MV-4-11 (cell line): ENCODE measurements at places on chromosomes 11 and 22.

DNA sequence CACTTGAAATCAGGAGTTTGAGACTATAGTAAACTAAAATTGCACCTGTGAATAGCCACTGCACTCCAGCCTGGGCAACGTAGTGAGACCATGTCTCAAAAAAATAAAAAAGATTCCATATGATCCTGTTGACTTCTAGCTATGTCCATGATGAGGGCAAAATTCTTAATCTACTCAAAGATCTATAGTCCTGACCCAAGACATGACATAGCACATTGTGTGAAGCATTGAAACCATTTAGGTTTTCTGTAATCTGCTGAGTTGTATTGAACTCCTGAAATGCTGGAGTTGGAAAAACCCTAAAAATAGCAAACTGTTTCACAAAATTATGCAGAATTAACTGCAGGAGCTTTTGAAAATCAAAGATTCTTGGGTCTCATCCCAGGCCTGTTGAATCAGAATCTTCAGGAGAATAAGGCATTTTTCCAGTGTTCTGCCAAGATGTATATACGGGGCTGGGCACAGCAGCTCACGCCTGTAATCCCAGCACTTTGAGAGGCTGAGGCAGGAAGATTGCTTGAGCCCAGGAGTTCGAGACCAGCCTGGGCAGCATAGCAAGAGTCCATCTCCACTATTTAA is 29.8 kb upstream of the LDHA start:
- DNase-seq, result no peak

DNA sequence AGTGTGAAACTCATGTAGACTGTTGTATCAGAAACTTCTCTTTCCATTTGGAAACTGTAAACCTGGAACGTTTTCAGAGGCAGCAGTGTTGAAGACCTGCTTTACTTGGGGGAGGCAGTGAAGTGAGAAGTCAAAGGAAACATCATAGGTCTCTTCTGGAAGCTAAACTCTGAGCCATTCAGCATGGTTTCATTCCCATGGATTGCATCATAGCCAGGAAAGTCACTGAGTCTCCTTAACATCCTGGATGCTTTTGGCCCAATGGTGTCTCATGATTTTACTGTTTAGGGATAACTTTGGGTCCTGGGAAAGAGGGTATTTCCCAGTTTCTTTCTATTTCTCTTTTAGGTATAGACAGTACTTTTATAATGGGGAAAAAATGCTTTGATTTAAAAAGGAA is 153.2 kb upstream of the E2F8 start:
- DNase-seq, result no peak

- no peak for DNase-seq
These were observed 131.9 kb downstream of the WNT7B start for GRCh38 chr22:45845076-45845487.

GRCh38 chr22:50204571-50204970 is 3.8 kb downstream of the SELENOO start:
- no peak for DNase-seq

DNA sequence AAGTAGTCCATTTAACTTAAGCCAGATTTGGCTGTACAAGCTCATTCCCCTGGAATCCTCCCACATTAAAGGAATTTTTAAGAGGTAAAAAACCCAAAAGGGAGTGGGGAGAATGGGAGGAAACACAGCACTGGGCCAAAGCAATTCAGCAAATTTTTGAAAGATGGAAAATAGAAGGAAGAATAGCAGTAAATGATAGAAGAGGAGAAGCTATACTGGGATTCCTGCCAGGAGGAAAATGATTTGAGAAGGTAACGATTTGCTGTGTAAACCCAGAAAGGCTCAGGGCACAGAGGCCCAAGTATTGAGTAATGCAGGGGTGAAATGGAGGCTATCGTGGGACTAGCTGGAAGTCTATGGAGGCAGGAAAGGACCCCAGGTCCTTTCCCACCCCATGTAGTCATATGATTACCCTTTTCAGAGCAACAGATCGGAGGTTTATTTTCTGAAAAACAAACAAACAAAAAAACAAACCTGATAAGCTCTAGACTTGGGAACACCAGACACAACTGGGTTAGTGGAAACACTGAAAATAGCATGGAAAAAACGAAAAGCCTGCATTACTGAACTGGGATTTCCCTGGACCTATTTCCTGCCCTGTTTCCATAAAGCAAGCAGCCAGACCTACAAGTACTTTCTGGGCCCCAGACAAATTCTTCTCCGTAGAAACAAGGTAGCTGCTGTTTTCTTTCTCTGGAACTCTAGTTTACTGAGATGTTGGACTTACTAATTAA is 140.0 kb downstream of the SWAP70 start:
- no peak for DNase-seq

GRCh38 chr11:78920329-78920728 is 345.7 kb upstream of the NARS2 start:
- DNase-seq, result no peak

- DNase-seq, result peak; percentile 55
These were observed 379 bp upstream of the SLC3A2 start for GRCh38 chr11:62880231-62880802.

- no peak for DNase-seq
These were observed 1.2 kb upstream of the MIOX start for GRCh38 chr22:50485221-50486131.

GRCh38 chr11:75439495-75440120 is 6.6 kb upstream of the KLHL35 start:
- DNase-seq, result no peak

- DNase-seq, result no peak
These were observed 15.0 kb upstream of the WT1 start for GRCh38 chr11:32450372-32450771.

DNA sequence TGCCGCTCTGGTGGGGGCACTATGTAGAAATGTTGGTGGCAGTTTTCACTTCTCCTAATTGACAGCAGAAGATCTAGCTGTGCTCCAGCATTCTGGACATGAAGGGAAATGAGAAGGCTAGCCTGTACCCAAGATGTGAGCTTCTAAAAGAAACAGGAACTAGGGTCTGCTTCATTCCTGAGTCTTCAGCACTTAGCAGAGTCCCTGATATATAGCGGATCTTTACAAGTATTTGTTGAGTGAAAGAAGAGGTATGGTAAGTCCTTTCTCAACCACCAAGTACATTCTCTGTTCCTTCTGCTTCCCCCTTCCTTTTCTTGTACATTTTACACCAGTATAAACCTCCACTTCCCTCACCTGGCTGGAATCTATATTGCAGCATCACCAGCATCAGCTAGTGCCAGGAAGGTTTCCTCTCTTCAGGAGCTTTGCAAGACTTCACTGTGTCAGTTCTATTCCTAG is 408.3 kb upstream of the CADM1 start:
- DNase-seq, result peak; percentile 98

GRCh38 chr11:100991541-100991940 is 138.1 kb downstream of the PGR start:
- DNase-seq, result peak; percentile 3

- DNase-seq, result no peak
These were observed 31.5 kb upstream of the TSPAN18 start for GRCh38 chr11:44695169-44695833.

DNA sequence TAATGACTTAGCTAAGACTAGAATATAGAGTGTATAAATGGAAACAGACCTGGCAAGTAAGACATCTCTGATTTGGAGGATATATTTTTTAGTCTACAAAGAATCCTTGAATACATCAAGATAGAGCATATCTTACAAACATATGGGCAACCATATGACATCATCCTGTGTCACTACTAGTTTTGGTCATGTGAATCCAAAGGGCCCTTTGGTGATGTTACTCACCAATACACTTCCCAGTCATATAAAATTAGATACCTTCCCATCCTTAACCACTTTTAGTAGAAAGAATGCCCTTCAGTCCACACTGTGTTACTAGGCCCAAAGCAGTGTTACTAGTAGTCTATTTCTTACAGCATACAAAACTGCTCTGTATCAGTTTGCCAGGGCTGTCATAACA is 31.6 kb downstream of the GRIA4 start:
- DNase-seq, result no peak

DNA sequence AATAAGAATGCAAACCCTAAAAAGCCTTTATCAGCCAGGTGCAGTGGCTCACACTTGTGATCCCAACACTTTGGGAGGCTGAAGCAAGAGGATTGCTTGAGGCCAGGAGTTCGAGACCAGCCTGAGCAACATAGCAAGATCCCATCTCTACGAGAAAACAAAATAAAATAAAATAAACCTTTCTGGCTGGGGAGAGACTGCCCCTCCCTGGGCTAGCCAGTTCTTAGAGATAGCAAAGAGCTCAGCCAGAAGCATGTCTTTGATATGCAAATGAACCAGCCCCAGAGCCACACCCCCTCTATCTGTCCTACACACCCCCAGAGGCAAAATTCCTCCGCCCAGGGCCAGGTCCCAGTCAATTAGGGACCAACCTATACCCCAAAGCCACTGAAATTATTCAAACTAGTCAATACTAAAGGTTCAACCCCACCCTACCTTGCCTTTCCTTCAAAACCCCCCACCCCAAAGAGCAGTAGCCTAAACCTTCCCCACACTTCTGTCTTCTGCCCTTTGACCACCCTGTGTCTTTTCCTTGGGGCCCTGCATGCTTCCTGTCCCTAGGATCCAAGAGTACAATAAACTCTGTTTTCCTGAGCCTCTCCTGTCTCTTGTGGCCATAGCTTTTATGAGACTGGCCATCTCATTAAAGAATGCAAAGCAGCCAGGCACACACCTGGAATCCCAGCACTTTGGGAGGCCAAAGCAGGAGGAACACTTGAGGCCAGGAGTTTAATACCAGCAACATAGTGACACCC is 37.3 kb upstream of the CXCR5 start:
- no peak for DNase-seq

DNA sequence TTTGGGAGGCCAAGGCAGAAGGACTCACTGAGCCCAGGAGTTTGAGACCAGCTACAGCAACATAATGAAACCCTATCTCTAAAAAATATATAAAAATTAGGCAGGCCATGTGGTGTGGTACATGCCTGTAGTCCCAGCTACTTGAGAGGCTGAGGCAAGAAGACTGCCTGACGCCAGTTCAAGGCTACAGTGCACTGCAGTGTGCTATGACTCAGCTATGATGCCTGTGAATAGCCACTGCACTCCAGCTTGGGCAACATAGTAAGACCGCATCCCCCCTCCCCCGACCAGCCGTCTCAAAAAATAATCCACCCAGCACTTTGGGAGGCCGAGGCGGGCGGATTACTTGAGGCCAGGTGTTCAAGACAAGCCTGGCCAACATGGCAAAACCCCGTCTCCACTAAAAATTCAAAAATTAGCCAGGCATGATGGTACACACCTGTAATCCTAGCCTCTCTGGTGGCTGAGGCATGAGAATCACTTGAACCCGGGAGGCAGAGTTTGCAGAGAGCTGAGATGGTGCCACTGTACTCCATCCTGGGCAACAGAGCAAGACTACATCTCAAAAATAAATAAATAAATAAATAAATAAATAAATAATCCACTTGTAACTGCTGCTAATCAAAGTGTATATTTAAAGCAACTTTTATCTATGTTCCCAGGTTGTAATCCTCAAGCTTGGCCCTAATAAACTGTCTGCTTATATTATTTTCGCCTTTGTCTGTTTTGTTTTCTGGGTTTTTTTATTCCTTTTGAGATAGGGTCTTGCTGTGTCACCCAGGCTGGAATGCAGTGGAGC is 7.8 kb downstream of the HPS5 start:
- peak; percentile 64 for DNase-seq

GRCh38 chr11:27212248-27212780 is 150.7 kb downstream of the CCDC34 start:
- DNase-seq, result no peak

DNA sequence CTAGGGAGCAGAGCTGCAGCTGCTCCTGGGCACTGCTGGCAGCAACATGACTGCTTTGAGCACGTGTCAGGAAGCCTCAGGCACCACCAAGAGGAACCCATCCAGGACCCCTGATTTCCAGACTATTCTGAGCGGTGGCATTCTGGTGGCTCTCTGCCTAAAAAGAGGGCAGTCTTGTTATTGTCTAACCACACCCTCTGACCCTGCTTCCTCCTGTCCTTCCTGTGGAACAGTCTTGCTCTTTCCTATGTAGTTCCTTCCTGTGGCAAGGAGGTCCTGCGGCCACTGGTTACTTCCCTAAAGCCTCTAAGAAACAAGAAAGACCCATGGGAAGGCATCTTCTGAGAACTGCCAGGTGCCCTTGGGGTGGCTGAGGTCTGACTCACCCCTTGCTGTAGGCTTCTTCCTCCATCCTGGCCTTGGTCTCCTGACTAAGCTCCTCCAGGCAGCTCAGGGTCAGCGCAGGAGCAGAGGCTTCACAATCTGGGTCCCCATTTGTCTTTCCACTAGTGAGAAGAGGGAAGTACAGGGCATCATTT is 13.1 kb upstream of the LYVE1 start:
- DNase-seq, result peak; percentile 99

DNA sequence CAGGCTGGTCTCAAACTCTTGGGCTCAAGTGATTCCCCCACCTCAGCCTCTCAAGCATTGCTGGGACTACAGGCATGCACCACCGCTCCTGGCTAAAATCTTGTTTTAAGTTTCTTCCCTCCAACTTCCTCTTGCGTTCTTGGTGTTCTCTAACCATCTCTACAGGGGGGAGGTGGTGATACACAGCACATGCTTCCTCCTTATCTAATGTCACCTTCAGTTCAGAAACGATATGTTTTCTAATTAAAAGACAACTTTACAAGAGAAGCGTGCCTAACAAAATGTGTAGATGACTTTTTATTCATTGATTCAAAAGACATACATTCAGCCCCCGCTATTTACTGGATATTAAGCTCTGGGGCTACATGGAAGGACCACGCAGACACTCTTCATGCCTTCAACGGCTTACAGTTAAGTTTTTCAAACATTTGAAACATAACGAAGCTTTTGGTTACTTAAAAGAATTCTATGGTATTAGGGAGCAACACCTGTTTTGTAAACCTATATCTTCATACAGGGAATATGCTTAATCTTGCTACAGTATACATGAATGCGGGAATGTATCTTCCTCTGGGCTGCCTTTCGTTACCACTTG is 933 bp upstream of the DLAT start:
- peak; percentile 84 for DNase-seq

- DNase-seq, result no peak
These were observed 39.0 kb downstream of the IL18BP start for GRCh38 chr11:72037554-72038311.

- no peak for DNase-seq
These were observed 51.4 kb downstream of the BDNF start for GRCh38 chr11:27648840-27649239.

- no peak for DNase-seq
These were observed 19.8 kb downstream of the LRP4 start for GRCh38 chr11:46898396-46899095.

- no peak for DNase-seq
These were observed 458.0 kb upstream of the ARHGAP42 start for GRCh38 chr11:100229086-100229485.

DNA sequence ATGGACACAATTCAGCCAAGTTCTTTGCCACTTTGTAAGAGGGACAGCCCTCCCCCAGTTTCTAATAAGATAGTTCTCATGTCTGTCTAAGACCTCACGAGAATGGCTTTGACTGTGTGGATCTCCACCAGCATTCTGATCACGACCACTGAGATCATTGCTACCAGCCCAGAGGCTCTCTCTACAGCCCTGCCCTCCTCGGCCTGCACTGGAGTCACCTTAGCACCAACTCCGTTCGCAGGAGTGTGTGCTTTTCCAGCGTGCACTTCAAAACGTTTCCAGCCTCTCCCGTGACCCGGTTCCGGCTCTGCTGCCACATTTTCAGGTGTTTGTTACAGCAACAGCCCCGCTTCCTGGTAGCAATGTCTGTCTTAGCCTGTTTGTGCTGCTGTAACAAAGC is 26.2 kb downstream of the TSPAN32 start:
- DNase-seq, result no peak

- DNase-seq, result no peak
These were observed 634.1 kb downstream of the TBC1D22A start for GRCh38 chr22:47396515-47396914.
